ENCODE measurements at places on chromosomes 12 and 14.

GRCh38 chr14:90023176-90023896, 38.5 kb upstream of the KCNK13 start:
- no peak for DNase-seq

GRCh38 chr12:98437806-98438595, 77.4 kb upstream of the TMPO start:
- DNase-seq, result no peak

DNA sequence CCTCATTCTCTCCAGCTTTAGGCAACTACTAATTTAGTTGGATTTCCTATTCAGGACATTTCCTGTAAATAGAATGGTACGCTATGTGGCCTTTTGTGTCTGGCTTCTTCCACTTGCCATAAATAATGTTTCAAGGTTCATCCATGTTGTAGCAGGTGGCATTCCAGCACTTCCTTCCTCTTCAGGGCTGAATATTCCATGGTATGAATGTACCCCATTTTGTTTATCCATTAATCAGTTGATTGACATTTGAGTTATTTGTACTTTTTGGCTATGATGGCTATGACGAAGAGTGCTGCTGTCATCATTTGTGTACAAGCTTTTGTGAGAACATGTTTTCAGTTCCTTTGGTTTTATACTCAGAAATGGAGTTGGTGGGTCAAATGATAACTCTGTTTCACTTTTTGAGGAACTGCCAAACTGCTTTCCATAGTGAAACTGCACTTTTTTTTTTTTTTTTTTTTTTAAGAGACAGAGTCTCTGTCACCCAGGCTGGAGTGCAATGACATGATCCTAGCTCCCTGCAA, 6.5 kb upstream of the CDK2AP1 start:
- no peak for DNase-seq

GRCh38 chr12:66573605-66574004, 105.3 kb downstream of the GRIP1 start:
- no peak for DNase-seq

DNA sequence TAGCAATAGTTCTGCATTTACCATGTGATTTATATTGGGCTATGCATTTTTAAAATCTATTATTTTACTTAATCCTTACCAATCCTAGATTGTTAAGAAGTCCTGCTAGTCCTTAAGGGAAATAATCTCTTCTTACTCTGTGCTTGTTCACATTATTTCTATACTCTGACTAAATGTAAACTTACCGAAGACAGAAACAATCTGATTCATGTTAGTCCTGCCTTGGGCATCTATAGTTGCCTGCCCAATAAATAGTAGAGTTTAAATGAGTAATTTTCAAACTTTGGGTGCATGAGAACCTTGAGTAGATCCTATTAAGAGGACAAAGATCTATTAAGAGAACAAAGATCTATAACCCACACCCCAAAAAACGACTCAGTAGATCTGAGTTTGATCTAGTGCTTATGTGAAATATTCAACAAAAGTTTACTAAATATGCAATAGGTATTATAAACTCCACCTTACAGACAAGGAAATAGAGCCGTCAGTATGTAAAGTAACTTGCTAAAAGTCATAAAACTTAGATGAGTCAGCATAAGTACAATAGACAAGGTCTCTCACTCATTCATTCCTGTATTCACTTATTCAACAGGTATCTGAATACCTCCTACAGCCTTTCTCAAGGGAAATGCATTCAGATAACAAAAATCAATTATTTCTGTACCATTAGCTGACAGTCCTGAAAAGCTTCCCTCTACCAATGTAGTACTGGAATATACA, 127.6 kb downstream of the PAWR start:
- no peak for DNase-seq

- no peak for DNase-seq
These were observed 235.5 kb downstream of the ADAMTS20 start for GRCh38 chr12:43316520-43316919.

DNA sequence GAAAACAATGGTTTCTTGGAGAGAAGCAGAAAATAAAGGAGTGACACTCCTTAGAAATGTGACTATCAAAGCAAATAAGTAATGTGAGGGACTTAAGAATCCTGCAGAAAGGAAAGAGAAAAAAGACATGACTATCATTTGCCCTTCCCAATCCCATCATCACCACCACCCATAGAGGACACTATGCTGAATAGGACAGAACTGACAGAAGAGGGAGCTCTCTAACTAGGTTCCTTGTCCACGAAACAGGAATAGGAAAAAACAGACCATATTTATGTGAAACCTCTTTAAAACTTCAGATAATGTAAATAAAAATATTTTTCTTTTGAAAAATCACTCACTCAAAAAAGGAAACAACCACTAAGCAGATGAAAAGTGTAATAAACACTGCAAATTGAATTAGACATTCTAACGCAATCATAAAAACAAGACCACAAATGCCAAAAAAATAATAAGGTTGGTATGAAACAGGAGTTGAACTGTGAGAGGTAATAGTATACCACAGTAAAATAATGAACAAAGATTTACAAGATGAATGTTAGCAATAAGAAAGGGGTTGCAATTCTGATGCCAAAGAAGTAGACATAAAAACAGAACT, 24.1 kb downstream of the KLRD1 start:
- DNase-seq, result no peak

DNA sequence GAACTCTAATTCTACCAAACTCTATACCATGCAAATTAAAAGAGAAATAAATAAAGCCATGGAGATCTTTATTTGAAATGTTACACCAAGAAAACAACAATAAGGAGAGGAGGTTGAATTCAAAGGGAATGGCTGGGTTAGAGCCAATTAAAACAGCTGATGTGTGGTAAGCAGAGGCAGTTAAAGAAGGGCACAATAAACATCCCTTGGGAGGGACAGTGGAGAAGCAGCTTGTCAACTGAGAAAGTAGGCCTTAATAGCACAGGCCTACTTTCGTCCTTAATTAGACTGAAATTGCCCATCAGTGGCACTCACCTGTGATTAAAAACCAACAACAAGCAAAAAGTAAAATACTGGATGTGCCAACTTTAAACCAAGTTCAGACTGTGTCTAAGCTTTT, 16.3 kb upstream of the NAV3 start:
- no peak for DNase-seq

- no peak for DNase-seq
These were observed 412 bp downstream of the FGFR1OP2 start for GRCh38 chr12:26938701-26939062.

DNA sequence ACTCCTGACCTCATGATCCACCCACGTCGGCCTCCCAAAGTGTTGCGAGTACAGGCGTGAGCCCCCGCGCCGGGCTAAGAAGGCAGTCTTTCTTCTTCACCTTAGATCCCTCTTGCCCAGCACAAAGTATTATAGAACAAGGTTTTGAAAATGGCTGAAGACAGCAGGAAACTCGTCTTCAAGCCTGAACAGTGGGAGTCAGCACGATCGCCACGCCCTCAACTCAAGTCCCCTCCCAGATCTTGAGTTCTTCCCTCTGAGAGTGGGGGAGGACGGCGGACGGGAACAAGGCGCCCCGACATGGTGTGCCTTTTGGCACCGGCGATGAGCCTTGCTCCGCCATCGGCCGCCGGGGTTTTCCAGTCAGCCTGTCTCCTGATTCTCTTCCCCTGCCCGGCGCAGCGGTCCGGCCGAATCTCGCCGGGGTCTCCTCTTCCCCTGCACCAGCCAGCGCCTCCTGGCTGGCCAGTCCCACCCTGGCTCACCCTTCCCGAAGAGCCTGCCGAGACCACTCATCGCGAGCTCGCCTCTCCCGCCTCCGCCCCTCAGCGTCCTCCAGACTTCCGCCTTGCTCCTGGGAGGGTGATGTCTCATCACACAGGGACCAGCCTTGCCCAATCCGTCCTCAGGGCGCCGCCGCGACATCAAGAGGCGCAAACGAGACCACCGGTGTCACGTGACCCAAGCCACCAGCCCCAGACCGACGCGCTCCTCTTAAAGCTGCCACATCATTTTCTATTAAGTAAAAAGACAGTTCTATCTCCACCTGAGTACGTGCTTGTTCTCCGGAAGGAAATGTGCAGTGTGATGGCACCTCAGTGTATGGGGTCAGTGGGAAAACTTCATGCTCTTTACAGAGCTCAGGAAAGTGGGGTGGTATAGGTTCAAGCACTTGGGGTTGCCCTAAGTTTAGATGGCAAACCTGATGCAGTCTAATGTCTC, at the start of gene CHMP4A:
Gene CHMP4A, minus strand, starts transcription at position 565 of the 942 bp plus-strand sequence. Its CDS starts 49 bp downstream, at position 516.
- DNase-seq, result peak; percentile 96
